ENCODE measurements at places on chromosomes 4 and X.

GRCh38 chr4:53932796-53933610 is 131.4 kb downstream of the CHIC2 start:
- no peak overlapping the region for H3K27ac ChIP-seq
- H3K27me3 ChIP-seq, result peaks cover 10% of the 10 kb centered on the region
- peaks cover 4% of the 10 kb centered on the region for H3K4me1 ChIP-seq
- no peaks in the 10 kb centered on the region for H3K36me3 ChIP-seq
- no peak for DNase-seq

DNA sequence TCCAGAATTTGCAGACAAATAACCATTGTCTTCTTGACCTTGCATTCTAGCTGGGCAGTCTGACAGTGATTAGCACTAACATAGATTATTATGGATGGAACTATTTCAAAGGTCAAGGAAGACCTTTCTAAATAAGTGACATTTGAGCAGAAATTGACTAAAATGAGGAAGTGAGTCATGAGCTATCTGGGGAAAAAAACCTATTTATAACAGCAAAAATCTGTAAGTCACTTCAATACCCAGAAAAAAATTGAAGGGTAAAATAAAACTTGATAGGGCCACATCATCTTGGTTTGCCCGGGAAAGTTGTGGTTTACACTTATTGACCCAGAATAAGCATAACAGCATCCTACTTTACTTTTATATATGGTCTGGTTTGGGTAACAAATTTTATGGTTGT is 414.6 kb upstream of the HS3ST1 start:
- no peaks in the 10 kb centered on the region for H3K36me3 ChIP-seq
- DNase-seq, result no peak
- H3K27ac ChIP-seq, result no peak overlapping the region
- no peaks in the 10 kb centered on the region for H3K27me3 ChIP-seq

DNA sequence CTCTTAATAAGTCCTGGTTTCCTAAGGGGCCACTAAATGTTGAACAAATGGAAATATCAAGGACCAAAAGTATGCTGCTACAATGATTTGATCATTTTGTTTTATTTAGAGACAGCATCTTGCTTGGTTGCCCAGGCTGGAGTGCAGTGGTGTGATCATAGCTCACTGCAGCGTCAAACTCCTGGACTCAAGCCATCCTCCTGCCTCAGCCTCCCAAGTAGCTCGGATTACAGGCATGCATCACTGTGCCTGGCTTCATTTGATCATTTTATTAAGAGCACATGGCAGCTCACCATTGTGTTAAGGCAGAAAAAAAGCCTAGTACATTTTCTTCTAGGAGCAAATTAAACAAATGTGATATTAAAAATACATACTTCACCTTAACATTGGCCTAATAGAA is 52.7 kb downstream of the DCLK2 start:
- peaks cover 7% of the 10 kb centered on the region for H3K4me1 ChIP-seq
- no peak for DNase-seq

GRCh38 chr4:112225157-112225556 is 6.4 kb upstream of the AP1AR start:
- H3K4me3 ChIP-seq, result no peak overlapping the region
- peaks cover under 1% of the 10 kb centered on the region for H3K4me1 ChIP-seq
- no peaks in the 10 kb centered on the region for H3K36me3 ChIP-seq
- peaks cover 3% of the 10 kb centered on the region for H3K27me3 ChIP-seq
- DNase-seq, result no peak

GRCh38 chrX:40098264-40099054 is 701 bp upstream of the BCOR start:
- peak; percentile 30 for DNase-seq
- H3K27ac ChIP-seq, result peak overlapping the region; percentile 49
- H3K36me3 ChIP-seq, result no peaks in the 10 kb centered on the region
- peaks cover 30% of the 10 kb centered on the region for H3K27me3 ChIP-seq

DNA sequence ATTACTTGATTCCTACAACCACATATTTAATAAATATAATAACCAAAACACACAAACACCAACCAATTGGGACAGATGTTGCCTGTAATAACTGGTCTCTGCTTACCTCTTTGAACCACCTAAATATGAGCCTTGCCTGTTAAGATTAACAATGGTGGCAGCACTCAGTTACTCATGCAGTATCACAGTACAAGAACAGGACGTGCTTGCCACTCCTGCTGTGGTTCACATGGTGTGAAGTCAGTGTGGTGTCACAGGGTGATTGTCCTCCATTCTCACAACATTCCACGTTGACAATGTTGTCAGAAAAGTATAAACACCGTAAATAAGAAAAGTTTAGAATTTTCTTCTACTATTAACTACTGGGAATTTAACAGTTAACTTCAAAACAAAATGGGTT is 365.0 kb downstream of the PPP3CA start:
- DNase-seq, result no peak

DNA sequence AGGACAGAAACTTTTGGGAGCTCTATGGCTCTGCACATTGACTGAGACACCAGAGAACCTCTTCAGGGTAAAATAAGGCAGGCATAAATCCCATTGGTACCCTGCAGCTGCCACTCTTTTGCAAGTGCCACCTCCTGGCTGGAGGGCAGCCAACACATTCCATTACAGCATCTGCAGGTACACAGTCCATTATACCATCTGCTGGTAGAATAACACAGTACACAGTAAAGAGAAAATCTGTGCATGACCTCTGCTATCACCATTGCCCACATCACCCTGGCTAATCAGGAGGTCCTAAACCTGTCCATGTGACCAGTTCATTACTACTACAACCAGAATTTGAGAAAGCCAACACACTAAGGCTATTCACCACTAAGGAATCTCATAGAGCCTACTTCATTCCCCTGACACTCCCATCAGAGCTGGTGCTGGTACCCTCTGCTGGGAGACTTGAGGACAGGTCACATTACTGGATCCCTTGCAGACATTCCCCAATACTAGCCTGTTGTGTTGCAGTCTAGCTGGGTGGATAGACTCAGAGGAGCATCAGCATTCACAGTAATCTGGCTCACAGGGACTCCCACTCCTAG is 176.2 kb upstream of the TACR3 start:
- H3K4me3 ChIP-seq, result no peak overlapping the region
- no peak for DNase-seq
- no peaks in the 10 kb centered on the region for H3K4me1 ChIP-seq
- H3K27ac ChIP-seq, result no peak overlapping the region

DNA sequence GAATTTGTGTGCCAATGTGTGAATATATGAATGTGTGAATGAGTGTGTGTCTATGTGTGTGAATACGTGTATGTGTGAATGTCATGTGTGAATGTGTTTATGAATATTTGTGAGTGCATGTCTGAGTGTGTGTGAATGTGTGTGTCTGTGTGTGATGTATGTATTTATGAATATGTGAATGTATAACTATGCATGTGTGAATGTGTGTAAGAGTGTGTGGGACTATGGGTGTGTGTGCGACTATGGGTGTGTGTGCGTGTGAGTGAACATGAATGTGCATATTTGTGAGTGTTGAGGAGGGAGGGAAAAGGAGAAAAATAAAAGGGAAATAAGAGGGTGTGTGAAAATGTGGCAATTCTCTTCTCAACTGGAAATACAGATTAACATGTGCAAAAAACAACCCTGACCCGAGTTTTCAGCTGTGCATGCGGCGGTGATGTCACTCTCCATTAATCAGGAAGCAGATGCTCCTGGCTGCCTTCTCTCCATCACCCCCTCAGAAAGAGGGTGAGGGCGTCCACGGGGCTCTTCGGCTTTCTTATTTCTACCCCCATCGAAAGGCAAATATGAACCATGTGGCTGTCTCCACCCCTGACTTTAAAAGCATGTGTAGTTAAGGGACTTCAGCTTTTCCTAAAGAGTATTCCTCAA is 219.8 kb downstream of the MAML3 start:
- no peaks in the 10 kb centered on the region for H3K27me3 ChIP-seq
- no peak overlapping the region for H3K27ac ChIP-seq

DNA sequence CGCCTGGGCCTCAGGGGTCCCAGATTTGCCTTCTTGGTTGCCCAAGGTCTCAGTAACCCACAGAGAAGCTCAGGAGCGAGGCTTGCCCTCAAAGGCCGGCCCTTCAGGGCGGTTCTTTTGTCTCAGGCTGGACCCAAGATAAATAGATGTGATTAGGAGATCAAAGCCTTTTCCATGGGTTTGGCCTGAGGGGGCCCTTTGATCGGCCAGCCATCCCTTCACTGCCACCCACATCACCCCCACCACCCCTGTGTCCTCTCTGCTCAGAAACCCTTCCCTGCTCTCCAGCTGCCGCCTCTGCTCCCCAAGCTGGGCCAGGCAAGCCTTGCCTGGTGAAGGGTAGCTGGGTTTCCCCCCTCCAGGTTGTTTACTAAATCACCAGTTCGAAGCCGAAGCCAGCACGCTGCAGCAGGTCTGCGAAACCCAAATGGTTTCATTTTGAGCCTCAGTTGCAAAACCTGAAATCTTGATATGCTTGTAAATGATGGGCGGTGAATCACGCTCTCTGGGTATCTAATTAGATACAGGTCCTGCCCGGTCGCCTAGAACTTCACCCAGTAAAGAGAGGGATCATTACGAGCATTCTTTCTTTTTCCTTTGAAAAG is 202.6 kb upstream of the BCOR start:
- no peaks in the 10 kb centered on the region for H3K36me3 ChIP-seq
- no peak overlapping the region for H3K4me3 ChIP-seq
- H3K27ac ChIP-seq, result no peak overlapping the region
- H3K4me1 ChIP-seq, result peaks cover 6% of the 10 kb centered on the region

DNA sequence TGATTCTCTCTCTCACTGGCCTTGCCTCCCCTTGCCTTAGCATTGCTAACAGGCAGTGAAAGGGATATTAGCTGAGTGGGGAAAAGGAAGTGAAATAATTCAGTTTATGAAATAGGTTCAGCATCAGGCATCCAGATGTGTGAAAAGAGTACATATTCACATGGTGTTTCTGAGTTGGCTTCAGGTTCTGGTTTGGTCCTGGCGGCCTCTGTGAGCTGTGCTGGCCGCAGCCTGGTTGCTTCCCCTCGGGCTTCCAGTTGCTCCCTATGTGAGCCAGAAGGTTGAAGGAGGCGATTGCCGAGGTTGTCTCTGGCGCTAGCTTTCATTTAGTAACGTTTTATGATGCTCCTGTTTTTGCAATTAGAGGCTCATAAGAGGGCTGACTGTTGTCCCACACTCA is 99.1 kb upstream of the TLR2 start:
- no peak overlapping the region for H3K27ac ChIP-seq
- no peaks in the 10 kb centered on the region for H3K4me1 ChIP-seq
- no peaks in the 10 kb centered on the region for H3K27me3 ChIP-seq
- H3K36me3 ChIP-seq, result peaks cover 5% of the 10 kb centered on the region

DNA sequence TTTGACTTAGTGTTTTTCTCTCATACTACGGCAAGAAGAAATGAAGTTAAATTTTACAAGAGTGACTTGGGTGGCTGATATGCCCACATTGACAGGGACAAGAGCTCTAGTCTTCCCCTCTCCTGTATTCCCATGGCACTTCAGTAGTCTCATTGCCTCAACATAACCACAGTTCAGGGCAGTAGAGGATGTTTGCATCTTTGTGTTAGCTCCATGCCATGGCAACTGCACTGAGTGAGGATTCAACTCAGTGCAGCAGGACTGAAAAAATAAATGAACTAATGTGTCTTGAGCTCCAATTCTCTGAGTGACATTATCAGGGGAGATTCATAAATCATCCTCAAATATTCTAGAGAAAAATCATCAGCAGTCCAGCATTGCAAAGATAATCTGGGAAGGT is 78.8 kb downstream of the TET2 start:
- H3K27me3 ChIP-seq, result no peaks in the 10 kb centered on the region
- H3K4me1 ChIP-seq, result peaks cover 4% of the 10 kb centered on the region
- no peak overlapping the region for H3K4me3 ChIP-seq
- peak overlapping the region; percentile 20 for H3K27ac ChIP-seq

DNA sequence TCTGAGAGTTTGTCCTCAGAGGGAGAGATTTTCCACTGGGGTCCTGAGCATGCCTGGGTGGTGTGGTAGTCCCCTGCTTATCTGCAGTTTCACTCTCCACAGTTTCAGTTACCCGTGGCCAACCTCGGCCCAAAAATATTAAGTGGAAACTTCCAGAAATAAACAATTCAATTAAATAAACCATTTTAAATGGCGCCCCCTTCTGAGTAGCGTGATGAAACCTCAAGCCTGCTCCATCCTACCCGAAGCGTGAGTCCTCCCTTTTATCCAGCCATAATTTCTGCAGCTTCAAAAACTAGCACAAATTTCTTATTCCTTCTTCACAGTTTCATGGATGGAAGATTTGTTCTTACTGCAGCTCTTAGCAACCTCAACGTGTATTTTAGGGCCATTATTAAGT is 26.7 kb downstream of the PNMA6E start:
- no peak overlapping the region for H3K4me3 ChIP-seq
- no peaks in the 10 kb centered on the region for H3K36me3 ChIP-seq
- no peaks in the 10 kb centered on the region for H3K27me3 ChIP-seq

DNA sequence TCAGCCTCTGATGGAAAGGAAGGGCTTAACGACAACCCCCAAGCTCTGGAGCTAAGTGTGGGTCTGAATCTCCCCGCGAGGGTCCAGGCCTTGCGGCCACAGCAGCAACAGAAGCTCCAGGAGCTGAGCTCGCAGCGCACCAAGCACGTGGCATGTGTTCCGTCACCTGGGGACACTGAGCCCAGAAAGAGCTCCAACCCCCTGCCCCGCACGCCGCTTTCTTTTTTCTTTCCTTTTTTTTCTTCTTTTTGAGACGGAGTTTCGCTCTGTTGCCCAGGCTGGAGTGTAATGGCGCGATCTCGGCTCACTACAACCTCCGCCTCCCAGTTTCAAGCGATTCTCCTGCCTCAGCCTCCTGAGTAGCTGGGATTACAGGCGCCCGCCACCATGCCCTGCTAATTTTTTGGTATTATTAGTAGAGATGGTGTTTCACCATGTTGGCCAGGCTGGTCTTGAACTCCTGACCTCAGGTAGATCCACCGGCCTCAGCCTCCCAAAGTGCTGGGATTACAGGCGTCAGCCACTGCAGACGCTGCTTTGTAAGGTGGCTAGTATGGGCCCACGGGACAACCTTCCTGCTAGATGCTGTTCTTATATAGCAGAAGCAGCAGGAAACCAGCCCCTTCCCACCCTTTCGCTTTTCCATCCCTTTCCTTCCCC is 685 bp upstream of the TNIP2 start:
- peaks cover 12% of the 10 kb centered on the region for H3K4me1 ChIP-seq
- peak overlapping the region; percentile 65 for H3K4me3 ChIP-seq
- no peaks in the 10 kb centered on the region for H3K36me3 ChIP-seq

- H3K27ac ChIP-seq, result no peak overlapping the region
- H3K4me3 ChIP-seq, result no peak overlapping the region
- peaks cover 9% of the 10 kb centered on the region for H3K4me1 ChIP-seq
- no peaks in the 10 kb centered on the region for H3K36me3 ChIP-seq
- H3K27me3 ChIP-seq, result no peaks in the 10 kb centered on the region
Measured at GRCh38 chrX:39335513-39336235, 534.4 kb downstream of the MID1IP1 start.

- no peak overlapping the region for H3K27ac ChIP-seq
- peaks cover 16% of the 10 kb centered on the region for H3K36me3 ChIP-seq
- no peak for DNase-seq
- H3K27me3 ChIP-seq, result no peaks in the 10 kb centered on the region
- no peaks in the 10 kb centered on the region for H3K4me1 ChIP-seq
- H3K4me3 ChIP-seq, result no peak overlapping the region
Measured at GRCh38 chr4:150784305-150784704, 202.4 kb downstream of the MAB21L2 start.

DNA sequence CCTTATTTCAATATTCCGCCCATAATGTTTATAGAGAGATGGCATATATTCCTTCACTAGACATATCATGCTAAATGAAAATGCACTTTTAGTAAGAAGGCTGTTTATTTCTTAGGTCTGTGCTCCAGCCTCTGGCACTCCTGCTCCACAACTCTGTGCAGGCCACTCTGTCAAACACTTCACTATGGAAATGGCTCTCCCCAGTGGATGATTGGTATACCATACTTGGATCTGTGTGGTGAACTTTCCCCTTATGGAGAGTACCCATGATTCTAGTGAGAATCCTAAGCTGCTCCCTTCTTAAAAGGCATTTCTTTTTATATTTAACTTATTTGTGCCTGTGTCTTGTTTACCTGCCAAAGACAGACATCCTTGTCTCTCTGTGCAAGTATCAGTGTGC is 480.1 kb upstream of the GALNT7 start:
- no peaks in the 10 kb centered on the region for H3K4me1 ChIP-seq
- no peak overlapping the region for H3K27ac ChIP-seq
- no peaks in the 10 kb centered on the region for H3K36me3 ChIP-seq
- no peak for DNase-seq

Measured in progenitor cell of endocrine pancreas (in vitro differentiated cells).